ENCODE measurements at places on chromosomes 3 and 15.

DNA sequence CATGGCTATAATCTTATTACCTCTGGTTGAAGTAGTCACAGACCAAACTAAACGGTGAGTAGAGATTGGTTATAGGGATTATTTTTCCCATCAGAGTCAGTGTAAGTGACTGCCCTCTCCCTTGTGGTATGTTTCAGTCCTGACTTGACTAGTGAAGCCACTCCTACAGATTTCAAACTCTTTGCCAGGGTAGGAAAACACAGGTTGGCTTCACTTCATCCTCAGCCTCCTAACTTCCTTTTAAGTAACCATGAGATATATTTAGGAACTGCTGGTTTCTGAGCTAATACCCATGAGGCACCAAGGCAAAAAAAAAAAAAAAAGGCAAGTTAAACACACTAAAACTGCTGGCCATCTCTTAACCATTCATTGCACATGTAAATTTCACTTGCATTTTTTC lies 349.2 kb upstream of the MCTP2 start:
- DNase-seq: no peak

GRCh38 chr3:50936389-50936788 lies 261.7 kb downstream of the DOCK3 start:
- no peak for DNase-seq

DNA sequence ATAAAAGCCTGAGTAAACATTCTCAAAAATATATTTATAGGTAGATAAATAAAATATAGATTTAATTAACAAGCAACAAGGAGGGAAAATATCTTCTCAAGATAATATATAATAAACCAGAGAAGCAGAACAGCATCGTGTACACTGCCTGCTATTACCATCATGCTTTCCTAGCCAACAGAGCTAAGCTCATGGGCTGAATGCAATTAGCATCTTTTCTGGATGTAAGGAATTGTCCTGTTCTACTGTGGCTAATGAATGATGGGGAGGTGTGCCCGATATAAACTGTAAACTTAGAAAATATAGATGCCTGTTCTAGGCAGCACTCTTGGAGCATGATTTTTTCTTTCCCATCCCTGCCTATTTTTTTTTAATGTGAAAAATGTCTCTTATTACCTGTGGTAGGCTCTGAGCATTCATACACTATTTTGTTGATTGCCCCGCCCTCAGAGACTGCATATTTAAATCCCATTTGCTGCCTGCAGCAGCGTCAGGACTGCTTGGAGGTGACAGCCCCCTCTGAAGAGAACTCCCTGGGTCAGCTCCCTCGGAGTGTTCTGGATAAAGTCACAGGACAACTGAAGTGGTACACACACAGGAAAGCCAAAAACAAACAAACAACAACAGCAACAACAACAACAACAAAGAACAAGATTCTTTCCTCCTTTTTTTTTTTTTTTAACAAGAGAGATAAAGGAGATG lies 312.3 kb downstream of the SATB1 start:
- no peak for DNase-seq

DNA sequence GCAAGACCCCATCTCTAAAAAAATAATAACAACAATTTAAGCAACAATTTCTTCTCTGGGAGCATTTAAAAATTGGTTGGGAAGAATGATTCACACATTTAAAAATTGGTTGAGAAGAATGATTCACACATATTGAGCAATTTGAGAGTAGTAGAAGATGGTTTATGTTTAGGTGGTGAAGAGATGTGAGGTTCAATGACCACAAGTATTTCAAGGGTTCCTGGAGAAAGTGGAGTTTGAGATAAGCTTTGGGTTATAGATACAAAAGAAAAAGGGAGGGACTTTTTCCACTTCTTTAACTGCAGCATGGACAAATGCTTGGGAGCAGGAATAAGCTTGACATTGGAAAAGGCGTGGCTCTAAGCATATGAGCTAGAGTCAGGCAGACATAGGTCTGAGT lies 145.7 kb upstream of the NPHP3 start:
- DNase-seq: no peak

DNA sequence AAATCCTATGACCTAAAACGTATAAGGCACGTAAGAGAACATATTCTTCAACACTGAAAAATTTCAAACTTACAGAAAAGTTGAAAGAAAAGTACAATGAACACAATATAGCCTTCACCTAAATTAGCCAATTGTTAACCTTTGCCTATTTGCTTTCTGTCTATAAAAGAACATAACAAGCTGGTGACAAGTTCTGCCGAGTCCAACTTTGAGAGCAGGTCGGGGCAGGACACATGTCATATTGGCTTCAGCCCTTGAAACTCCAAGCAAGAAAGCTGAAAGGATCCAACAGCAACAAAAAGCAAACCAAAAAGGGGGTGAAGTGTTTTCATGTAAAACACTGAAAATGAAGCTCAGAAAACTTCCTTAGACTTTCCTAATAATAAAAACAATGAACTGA lies 59.1 kb downstream of the TBC1D2B start:
- no peak for DNase-seq

DNA sequence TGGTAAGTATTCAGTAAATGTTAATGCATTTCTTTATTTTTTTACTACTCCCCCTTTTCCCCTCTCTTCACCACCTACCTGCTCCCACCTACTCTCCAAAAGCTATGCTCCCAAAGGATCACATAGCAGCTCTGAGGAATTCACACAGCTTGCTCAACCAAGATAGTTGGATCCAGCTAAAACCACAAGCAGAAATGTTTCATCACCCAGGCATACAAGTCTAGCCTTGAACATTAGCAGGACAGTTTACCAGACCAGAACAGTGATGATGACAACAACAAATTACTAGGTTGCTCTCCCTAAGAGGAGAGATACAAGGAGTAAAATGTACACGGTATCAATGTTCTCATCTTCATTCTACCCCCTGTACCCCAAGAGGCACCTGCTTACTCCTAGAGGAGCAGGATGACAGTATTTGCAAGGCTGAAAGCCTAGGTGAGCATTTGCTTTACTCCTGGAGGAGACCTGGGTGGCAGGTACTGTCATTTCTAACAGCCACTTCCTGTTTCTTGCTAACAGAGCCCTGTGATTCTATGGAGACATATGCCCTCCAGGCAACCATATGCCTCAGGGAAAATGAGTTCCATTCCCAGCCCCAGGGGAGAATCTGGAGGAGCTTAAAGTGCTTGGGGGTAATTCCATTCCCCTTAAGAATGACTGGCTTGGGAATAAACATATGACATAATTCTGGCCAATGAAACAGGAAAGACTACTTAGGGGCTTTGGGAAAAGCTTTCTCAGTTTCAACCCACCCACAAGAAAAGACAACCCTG lies 237.5 kb downstream of the NTRK3 start:
- DNase-seq: no peak

- DNase-seq: no peak
Observed at GRCh38 chr3:117865338-117865737, 1155.8 kb downstream of the TUSC7 start.

DNA sequence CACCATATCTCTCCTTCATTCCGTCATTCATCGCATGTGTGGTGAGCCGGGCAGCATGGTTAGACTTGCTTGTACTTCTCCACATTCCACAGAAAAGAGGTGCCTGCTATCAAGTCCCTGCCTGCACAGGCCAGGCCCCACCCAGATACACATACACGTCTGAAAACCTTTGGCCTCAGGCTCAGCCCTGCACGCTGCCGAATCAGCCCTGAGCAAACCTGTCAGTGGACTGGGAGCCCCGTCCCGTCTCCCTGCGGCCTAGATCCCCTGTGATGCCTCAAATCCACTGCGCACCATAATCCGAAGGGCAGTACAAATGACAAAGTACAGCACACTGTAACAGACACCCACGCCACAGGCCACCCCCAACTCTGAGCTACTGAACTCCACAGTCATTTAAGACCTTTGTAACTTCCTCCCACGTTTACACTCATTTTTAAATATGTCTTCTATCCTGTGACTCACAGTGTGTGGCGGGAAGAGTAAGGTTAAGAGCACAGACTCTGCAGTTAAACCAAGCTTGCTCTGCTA lies 67.1 kb downstream of the MB21D2 start:
- peak; percentile 69 for DNase-seq

- no peak for DNase-seq
Observed at GRCh38 chr3:132001999-132002398, 32.8 kb downstream of the CPNE4 start.

- DNase-seq: no peak
Observed at GRCh38 chr3:47399531-47400270, 18.9 kb downstream of the PTPN23 start.

DNA sequence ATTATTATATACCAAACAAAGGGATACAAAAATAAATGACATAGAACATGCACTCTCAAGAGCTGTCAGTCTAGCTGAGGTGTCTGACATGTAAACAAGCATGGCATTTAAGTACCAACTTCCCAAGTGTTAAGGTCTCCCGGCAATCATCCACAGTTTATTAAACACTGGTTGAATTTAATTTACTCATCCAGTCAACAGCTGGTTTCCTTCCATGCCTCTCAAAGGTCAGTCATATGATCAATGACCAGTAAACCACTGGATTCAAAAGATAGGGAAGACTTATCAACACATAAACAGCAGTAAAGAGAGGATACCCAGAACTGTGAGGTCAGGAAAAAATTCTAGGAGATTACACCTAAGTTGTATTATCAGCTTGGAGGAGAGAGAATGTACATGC lies 80.4 kb downstream of the ADAM10 start:
- no peak for DNase-seq

- no peak for DNase-seq
Observed at GRCh38 chr15:95726891-95727290, 603.6 kb upstream of the NR2F2 start.

DNA sequence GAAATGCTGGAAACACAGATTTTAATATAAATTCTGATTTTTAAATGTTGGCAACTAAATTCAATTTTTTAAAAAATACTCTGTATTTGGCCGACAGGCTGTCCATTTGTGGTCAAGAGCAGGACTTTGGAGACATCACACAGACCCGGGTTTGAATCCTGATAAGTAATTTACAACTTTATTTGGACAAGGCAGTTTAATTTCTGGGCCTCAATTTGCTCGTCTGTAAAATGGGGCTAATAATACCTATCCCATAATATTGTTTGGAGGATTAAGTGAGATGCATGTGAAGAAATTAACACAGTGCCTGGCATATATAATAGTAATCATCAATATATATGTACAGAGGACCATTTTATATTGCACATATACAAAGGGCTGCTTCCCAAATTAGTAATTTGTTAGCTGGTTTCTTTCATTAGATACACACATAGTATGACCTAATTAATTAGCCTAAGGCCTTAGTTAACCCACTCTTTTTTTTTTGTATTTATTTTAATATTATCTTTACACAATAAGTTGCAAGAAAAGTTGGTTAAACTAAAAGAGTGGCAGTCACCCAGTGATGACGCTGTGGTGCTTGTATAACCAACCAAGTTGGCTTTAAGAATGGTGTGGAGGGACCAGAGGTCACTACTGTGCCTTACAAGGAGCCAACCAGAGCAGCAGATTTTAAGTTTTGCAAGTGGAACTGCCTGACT lies 665 bp downstream of the PIGB start:
- DNase-seq: no peak

- no peak for DNase-seq
Observed at GRCh38 chr3:112228786-112229185, 65.2 kb downstream of the SLC9C1 start.

Data from stimulated activated CD4-positive, alpha-beta T cell treated with anti-CD3 and anti-CD28 coated beads, Interleukin-15, amount 100 ng/mL, for 24 hours (primary cell).